ENCODE measurements at places on chromosomes 11 and 22. TPM values are rescaled to one million over a fixed set of nuclear protein-coding genes. Genes with fewer than 3 reads are reported as not detected.

Gene MYH9
- total RNA-seq: 96.8 TPM

Gene OR2AG1
- not detected for total RNA-seq

Gene RIN1
- 18.7 TPM for total RNA-seq

Gene AMOTL1
- total RNA-seq: 8.8 TPM

Gene GAL
- 37.1 TPM for total RNA-seq

Gene MCM5
- total RNA-seq: 32.1 TPM

Gene ADAMTS8
- 0.02 TPM for total RNA-seq

Gene DYNC2H1
- 15.5 TPM for total RNA-seq

Gene CCDC87
- 0.37 TPM for total RNA-seq

Gene COA4
- total RNA-seq: 60.3 TPM

Gene MYBPC3
- not detected for total RNA-seq

All from NCI-H460 (cell line).